ENCODE measurements at places on chromosomes 16 and 17. TPM values are rescaled to one million over a fixed set of nuclear protein-coding genes. Genes with fewer than 3 reads are reported as not detected.

C16orf92 gene
- total RNA-seq = not detected

REXO5 gene
- 15.0 TPM for total RNA-seq

PYDC1 gene
- not detected for total RNA-seq

CDC27 gene
- 126 TPM for total RNA-seq

SYT17 gene
- total RNA-seq = 16.9 TPM

TNFRSF13B gene
- total RNA-seq = not detected

KCTD2 gene
- 34.1 TPM for total RNA-seq

KRT20 gene
- total RNA-seq = not detected

WSCD1 gene
- 28.5 TPM for total RNA-seq

TNFSF13 gene
- 0.94 TPM for total RNA-seq

RNF222 gene
- total RNA-seq = not detected

CD300A gene
- total RNA-seq = 2.5 TPM

TM4SF5 gene
- not detected for total RNA-seq

UBALD2 gene
- 6.3 TPM for total RNA-seq

AOC3 gene
- total RNA-seq = 0.31 TPM

All from parietal lobe (tissue), 2 donors.